ENCODE measurements at places on chromosomes 11 and 22.
A peak's percentile ranks its signal among the peaks of the same experiment; 100 is the strongest.

- DNase-seq = no peak
Observed at GRCh38 chr11:115803073-115803740, 299.0 kb upstream of the CADM1 start.

DNA sequence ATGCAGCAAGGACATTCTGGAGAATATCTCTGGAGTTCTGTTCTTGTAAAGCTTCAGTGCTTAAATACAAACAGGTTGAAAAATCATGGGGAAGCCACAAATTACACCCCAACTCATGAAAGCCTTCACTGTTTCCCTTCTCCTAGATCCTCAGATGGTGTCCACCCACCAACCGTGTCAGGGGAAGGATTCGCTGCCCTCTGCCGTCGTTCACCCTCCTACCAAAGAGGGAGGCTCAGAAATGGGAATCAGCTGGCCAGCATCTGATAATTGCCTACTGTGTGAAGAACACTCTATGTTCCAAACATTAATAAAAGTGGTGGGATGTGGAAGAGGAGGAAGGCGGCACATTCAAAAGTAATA lies 7.4 kb upstream of the HEPACAM start:
- DNase-seq = no peak

DNA sequence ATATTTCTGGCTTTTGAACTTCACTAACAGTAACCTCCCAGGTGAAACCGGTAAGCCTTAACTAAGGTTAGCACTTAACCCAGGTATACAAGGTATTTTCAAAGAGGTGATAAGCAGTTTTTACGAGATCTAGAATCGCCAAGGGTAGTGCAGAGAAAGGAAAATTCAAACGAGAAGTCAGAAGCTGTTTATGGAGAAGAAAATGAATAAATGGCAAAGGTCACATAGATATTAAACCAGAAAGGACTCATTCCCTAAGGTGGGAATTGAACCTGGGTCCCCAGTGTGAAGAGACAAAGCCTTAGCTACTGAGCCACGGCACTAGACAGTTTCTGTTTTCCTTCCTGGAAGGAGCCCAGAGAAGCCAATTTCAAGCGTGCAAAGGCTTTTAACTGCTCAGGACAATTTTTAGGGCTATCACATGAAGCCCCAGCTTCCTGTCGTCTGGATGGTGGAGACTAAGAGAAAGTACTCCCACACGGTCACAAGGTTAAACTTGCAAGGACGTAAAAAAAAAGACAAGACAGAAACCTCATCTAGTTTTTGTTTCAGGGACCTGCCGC lies 5.7 kb upstream of the C1QTNF6 start:
- DNase-seq = peak; percentile 64

DNA sequence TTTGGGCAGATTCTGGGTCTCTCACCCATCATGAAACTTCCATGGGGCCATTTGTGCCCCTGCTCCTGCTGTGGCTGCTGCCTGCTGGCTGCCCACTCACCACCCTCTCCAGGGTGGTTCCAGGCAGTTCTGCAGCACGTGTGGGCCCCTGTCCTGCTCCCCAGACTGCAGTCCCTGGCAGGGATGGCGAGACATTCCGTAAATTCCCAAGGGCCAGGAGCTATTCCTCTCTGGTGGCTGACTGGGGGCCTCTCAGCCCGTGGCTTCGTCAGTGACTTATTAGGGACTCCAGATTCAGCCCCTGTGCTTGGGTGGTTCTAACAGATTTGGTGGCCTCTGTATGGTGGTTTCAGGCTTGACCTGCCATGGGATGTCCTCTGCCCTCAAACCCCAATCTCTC lies 3.9 kb upstream of the SLC22A8 start:
- no peak for DNase-seq

GRCh38 chr11:65742353-65742752 lies 21.8 kb upstream of the RNASEH2C start:
- DNase-seq = no peak

DNA sequence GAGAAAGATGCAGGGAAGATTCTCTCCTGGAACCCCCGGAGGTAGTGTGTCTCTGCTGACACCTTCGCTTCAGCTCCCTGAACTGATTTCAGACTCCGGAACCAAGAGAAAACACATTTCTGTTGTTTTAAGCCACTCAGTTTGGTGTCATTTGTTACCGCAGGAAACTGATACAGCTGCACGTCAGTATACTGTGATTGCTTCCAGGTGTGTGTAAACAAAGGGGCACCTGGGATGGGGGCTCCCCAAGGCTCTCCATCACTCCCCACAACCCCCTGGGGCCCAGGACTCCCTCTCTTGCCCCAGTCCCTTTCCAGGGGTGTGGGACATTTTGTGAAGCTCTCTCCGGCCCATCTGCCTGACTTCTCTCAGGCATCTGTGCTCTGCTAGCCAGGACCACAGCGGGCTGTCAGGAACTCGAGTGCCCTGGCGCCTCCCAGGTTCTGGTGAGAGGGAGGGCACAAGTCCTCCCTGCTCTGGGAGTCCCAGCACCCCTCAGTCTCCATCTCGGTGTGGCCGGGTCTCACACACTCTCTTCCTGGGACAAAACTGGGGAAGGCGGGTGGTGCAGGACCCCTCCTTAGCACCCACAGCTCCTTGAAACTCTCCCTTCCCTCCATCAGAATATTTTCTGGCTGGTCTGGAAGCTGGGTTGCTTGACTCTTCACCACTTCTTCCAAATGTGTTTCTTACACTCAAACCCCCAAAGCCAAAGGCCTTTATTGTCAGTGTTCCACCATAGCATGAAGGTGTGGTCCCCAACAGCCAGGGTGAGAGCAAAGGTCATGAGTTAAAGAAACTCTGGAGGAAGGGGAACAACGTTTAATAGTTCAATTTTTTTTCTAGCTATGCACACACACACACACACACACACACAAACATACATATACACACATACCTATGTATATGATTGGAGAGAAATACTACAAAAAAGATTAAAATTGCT lies 35.0 kb upstream of the TSKU start:
- DNase-seq = no peak

- DNase-seq = no peak
Observed at GRCh38 chr11:7332962-7333361, 81.3 kb downstream of the SYT9 start.

GRCh38 chr11:130865091-130865773 lies 51.0 kb downstream of the SNX19 start:
- DNase-seq = no peak

All from activated CD4-positive, alpha-beta T cell treated with anti-CD3 and anti-CD28 coated beads, Interleukin-2, amount 50 U/mL, for 48 hours (primary cell).